ENCODE measurements at places on chromosomes 2 and 18.

- no peak for DNase-seq
Observed at GRCh38 chr2:26492749-26493515, 15.0 kb upstream of the OTOF start.

GRCh38 chr2:86283411-86284030 lies 53.9 kb downstream of the REEP1 start:
- no peak for DNase-seq

DNA sequence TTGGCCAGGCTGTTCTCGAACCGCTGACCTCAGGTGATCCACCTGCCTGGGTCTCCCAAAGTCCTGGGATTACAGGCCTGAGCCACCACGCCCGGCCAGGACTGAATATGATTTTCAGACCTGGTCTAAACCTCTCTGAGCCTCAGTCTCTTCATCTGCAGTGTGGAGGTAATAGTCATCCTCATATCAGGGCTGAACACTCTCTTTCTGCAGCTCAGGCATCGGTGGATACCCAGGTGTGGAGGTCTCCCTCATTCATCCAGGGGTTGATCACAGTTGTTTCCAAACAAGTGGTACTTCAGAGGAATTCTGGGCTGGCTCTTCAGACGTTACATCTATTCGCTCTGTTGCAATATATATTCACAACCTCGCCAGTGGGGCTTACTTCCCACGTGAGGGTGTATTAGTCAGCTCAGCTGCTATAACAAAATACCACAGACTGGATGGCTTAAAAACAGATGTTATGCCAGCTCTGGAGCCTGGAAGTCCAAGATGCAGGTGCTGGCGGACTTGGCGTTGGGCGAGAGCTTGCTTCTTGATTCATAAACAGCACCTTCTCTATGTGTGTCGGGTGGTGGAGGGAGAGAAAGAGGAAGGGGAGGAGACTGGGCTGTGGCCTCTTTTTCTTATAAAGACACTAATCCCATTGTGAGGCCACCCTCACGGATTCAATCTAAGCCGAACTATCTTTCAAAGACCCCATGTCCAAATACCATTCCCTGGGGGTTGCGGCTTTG lies 2.9 kb upstream of the MBP start:
- DNase-seq = no peak

- no peak for DNase-seq
Observed at GRCh38 chr18:22900558-22901238, 32.4 kb upstream of the RBBP8 start.

- no peak for DNase-seq
Observed at GRCh38 chr2:75994759-75995158, 284.0 kb upstream of the GCFC2 start.

Data from activated gamma-delta T cell treated with Interleukin-2 at 50 U/mL for 16 hours (primary cell).